ENCODE measurements at places on chromosomes 12 and 14.

DNA sequence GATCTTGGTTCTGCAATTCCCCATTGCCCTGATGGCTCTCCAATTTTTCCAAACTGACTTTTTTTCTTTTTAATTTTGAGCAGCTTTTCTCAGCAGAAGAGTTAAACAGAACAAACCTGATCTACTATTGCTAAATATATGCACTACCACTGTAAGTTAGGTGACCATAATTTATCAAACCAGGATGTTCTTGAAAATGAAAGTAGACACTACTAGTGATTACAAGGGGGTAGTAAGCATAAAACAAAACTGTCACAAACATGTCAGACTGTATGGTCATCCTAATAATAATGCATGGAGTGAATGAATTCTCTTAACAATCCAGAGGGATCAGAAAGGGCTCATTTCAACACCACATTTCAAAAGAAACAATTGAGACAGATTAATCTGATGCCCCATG is 183.0 kb upstream of the FOXN3 start:
- DNase-seq = no peak

DNA sequence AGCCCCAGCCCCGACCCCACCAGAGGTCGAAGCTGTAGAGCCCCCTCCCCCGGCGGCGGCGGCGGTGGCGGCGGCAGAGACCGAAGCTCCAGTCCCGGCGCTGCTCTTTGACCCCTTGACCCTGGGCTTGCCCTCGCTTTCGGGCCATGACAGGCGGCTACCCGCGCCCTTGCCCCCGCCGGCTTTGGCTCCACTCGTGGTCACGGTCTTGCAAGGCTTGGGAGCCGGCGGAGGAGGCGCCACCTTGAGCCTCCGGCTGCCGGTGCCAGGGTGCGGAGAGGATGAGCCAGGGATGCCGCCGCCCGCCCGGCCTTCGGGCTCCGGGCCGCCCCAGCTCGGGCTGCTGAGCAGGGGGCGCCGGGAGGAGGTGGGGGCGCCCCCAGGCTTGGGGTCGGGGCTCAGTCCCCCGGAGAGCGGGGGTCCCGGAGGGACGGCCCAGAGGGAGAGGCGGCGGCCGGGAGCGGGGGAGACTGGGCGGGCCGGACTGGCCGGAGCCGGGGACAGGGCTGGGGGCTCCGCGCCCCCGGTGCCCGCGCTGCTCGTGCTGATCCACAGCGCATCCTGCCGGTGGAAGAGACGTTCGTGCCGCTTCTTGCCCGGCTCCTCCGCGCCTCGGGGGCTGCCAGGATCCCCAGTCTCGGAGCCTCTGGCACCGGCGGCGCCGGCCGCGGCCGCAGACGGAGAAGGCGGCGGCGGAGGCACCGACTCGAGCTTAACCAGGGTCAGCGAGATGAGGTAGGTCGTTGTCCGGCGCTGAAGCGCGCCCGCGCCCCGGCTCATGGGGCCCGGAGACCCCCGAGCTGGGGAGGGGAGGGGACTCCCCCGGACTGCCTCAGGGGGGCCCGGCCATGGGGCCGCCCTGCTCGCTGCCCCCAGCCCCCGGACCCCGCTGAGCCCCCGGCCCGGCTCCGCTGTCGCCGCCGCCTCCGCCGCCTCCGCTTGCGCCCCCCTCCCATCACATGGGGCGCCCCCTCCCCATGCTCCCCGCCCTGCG is 778 bp downstream of the AGAP2 start:
- no peak for DNase-seq

DNA sequence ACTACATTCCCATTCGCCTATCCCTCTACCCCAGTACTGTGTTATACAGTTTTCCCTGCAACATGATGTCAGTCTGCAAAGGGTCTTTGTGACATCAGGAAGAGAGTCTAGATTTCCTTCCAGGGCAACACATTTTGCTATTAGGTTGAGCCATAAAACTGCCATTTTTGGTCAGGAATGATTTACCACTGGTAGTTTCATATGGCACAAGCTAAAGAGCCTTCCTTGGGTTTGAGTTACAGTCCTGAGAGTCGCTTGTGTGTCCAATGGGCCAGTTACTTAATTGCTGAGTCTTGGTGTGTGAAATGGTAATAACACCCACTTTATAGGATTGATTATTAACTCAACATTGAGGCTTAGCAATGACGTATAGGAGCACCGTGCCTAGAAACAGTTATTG is 22.6 kb upstream of the AMIGO2 start:
- no peak for DNase-seq

- DNase-seq = peak; percentile 76
Observed at GRCh38 chr12:12788675-12789368, 3.4 kb downstream of the APOLD1 start.

- no peak for DNase-seq
Observed at GRCh38 chr12:12872139-12872933, 19.0 kb upstream of the GPRC5A start.

DNA sequence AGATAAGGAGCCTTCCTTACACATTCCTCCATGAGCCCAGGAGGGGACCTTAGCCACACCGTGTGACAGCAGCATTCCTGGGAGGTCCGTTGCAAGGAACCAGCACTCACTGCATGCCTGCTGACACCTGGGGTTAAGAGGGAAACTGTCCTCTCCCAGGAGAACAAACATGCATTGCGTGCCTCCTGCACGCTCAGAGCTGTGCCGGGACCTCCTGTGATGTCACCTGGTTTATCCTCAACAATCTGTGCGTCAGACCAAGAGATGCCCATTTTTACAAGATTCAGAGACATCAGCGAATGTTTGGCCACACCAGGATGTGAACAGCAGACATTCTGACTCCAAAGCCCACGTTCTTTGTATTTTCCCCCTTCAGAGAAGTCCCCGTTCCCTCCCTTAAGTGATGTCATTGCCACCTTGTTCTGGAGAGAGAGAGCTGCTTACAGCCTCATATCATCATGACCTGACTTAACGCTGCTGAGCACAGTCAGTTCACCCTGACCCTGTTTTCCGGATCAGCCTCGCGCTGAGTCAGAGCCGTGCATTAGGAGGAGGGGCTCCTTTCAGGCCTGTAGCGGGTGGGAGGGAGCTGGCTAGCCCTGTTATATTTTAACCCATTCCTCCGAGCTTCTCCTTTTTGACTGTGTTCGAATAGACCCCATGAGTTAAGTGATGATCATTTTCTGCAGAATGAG is 36.2 kb downstream of the TMEM120B start:
- peak; percentile 22 for DNase-seq

DNA sequence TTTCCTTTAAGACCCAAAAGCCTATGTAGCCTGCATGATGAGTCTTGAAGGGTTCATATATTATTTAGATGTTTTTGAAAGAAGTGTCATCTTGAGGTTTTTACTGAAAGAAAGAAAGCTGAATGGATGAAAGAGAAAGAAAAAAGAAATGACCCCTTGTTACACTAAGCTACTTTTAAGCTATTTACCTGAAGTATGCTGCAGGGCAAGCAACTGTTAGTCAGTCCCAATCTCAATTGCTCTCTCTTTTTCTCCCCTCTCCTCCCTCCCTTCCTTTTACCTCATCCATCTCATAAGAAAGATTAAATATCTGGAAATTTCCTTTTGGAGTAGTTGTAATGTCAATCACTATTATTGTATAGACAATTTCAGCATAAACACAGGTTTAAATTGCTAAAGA is 512.4 kb downstream of the TMTC2 start:
- DNase-seq = no peak

GRCh38 chr12:93524386-93525133 is 47.9 kb upstream of the SOCS2 start:
- no peak for DNase-seq

DNA sequence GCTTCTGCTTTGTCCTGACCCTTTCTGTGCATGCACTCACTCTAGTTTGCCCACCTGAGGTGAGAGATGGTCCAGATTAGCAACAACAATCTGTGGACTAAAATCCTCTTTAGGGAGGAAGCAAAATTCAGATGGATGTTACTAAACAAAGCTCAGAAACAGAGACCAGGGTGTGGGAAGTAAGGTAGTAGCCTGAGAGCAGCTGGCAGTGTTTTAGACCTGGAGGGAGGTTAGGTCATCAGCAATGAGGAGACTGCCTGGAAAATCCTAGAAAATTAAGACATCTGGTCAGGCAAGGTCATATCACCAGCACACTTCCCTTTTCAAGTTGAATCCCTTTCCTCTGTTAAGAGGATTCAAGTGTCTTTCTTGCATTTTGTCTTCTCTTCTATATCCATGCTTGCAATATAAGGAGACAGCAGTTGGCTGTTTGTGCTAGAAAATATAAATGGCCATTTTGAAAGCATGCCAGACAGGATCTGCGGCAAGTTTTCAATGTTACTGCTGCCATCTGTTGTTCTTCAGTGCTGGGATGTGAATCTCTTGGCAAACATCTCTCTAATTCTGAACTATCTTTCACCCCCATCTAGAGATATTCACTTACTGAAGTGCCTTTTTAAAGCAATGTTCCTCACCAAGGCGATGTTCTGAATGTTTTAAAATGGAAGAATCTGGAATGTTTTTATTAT is 266.4 kb downstream of the NAV3 start:
- no peak for DNase-seq

GRCh38 chr12:65511912-65512311 is 233.4 kb downstream of the MSRB3 start:
- DNase-seq = no peak

DNA sequence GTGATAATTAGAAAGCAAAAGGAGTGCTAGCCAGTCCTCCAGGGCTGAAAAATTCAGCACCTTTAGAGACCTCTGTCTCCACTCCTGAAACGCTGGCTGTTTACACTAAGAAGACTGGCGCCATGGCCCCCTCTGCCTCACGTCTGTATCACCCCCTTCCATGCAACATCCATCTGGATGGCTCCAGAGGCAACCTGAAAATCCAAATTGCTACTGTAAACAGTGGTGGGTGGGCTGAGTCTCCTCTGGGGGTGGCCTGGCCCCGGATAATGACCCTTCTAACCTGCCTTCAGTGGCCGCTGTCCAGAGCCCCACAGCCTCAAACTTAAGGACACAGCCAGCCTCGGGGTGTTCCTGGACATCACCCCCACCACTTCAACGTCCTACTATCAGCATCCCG is 1.4 kb downstream of the PRKD1 start:
- no peak for DNase-seq

DNA sequence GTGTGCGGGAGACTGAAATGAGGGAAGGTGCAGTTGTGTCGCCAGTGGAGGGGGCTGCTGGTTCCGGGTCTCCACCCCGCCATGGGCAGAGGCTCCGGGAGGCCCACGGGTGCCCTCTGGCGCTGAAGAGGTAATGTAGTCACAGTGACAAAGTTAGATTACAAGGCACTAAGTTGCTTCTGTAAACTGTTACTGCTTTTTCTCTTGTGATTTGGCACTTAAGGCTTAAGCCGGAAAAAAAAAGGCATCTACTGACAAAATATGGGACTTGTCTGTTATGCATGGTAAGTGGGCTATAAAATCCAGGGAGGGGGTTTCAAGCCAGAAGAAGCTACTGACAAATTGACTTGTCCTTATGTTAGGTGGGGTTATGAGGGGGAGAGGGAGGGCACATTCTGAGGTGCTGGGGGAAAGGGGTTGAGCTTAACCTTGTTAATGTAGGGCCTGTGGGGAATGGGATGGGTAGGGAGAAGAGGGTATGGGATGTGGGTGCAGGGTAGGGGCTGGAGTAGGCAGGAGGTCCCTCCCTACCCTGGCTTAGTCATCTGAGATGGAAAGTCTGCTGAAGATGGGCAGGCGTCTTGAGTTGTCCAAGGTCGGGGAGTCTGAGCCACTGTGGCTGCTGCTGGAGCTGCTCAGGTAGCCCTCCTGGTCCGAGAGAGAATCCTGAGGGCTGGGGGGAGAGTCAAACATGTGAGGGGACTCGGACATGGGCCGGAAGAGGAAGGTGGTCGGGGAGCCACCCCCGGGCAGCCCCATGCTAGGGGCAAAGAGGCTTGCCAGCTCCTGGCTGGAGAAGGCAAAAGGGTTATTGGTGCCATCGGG is 3.7 kb downstream of the ZFP36L1 start:
- DNase-seq = peak; percentile 92

- no peak for DNase-seq
Observed at GRCh38 chr12:41289501-41289900, 101.4 kb downstream of the PDZRN4 start.

DNA sequence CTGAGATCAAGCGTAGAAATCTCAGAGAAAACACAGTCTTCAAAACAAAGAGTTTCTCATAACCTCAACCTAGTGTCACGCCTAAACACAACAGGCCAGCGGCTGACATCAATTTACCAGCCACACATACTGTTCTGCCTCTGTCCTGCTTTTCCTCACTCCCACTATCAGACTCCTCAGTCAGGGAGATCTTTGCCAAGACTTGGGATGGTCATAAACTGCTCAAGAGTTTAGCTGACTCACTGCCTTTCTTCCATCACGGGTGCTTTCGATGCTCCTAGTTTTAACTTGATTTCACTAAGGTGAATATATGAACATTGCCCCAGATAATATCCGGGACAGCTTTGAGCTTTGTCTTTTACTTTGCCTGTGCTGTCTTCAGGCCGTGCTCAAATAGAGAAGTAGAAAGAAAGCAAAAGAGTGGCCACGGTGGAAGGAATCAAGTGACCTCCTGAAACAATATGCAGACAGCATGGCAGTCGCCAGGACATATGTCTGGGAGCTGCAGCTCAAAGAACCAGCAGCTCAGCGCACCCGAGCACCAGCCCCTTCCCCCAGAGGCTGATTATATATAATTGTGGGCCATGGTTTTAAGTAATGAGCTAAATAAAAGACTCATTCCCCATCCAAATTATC is 12.1 kb downstream of the MDM1 start:
- no peak for DNase-seq

GRCh38 chr12:3119756-3120601 is 42.8 kb downstream of the TSPAN9 start:
- DNase-seq = no peak

GRCh38 chr12:110137786-110138185 is 13.6 kb downstream of the IFT81 start:
- DNase-seq = no peak

GRCh38 chr12:129127211-129127610 is 273.9 kb downstream of the GLT1D1 start:
- DNase-seq = no peak

GRCh38 chr14:58098507-58098906 is 53.5 kb downstream of the ARMH4 start:
- no peak for DNase-seq

GRCh38 chr12:126926023-126926594 is 1340.9 kb upstream of the TMEM132C start:
- DNase-seq = no peak

DNA sequence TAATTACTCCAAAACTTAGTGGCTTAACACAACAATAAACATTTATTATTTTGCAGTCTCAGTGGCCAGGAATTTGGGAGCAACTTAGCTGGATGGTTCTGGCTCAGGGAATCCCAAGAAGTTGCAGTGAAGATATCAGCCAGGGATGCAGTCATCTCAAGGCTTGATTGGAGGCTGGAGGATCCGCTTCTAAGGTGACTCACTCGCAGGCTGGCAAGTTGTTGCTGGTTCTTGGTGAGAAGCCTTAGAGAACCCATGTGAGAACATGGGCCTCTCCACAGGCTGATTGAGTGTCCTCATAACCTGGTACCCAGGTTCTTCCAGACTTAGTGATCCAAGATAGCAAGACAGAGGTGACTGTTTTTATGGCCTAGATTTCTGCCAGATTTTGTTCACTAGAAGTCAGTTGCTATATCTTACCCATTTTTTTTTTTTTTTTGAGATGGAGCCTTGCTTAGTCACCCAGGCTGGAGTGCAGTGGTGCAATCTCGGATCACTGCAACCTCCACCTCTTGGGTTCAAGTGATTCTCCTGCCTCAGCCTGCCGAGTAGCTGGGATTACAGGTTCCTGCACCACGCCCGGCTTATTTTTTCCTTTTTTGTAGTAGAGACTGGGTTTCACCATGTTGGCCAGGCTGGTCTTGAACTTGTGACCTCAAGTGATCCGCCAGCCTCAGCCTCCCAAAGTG is 32.5 kb downstream of the BRMS1L start:
- DNase-seq = no peak

GRCh38 chr12:67446716-67447115 is 177.6 kb downstream of the CAND1 start:
- no peak for DNase-seq
